ENCODE measurements at places on chromosomes 5 and 9.

GRCh38 chr5:80229902-80230255 is 26.0 kb downstream of the SERINC5 start:
- DNase-seq = no peak

- no peak for DNase-seq
Observed at GRCh38 chr9:3960661-3961144, 339.2 kb downstream of the GLIS3 start.

DNA sequence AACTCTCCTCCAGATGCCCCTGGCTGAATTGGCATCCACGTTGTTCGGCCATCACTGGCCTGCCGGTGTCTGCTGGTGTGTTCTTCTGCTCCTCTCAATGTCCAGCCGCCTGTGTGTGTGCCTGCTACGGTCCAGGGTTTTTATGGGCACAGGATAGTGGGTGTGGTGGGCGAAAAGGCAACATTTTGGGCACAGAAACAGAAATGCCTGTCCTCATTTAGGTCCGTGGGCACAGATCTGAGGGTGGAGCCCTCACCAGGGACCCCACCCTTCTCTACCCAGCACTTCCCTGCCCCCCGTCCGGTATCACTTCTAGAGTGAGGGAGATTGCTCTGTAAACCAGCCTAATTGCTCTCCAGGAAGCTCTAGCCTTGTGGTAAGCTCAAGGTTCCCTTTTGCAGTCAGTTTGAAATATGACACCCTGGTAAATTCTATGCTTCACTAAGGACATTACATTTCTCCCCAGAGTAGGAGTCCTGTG is 410.1 kb downstream of the MAT2B start:
- no peak for DNase-seq

GRCh38 chr5:6644794-6645241 is 11.6 kb downstream of the SRD5A1 start:
- DNase-seq = no peak

- DNase-seq = no peak
Observed at GRCh38 chr9:71975833-71976232, 64.4 kb downstream of the C9orf85 start.

DNA sequence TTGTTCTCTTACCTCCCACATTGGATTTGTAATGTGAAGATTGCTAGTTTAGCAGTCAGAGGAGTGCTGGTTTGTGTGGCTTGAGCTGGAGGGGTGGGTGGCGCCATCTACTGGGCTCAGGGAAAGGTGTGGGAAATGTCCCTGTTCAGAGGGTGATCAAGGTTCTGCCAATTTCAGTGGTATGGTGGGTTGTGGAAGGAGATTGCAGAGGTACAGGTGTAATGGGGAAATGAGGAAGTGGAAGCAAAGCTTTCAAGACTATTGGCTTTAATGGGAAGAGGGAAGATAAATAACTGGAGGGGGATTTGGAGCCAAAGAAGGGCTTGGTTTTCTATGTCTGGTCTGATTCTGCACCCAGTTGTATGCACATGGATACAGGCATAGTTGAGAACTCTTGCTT is 76.4 kb downstream of the OSMR start:
- peak; percentile 31 for DNase-seq

GRCh38 chr9:2050236-2050635 is 35.1 kb downstream of the SMARCA2 start:
- DNase-seq = no peak

DNA sequence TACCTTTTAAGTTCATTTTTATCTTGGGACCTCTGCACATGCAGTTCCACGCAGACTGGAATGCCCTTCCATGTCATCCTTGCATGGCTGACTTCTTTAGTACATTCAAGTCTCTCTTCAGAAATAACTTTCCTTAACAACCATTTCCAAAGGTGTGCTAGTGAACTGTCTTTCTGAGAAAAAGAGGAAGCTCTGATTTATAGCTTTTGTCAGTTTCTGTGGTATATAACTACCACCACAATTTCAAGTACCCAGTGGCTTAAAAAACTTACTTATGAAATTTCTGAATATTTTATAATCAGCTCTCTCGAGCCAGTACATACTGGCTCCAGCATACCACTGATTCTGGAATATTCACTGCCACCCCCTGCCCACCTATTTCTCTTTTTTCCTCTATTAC is 1613.8 kb downstream of the MAT2B start:
- no peak for DNase-seq
